ENCODE measurements at places on chromosomes 4 and X. TPM values are rescaled to one million over a fixed set of nuclear protein-coding genes. Genes with fewer than 3 reads are reported as not detected.

PCDH11X gene
- total RNA-seq = not detected

JAKMIP1 gene
- not detected for total RNA-seq

NRK gene
- total RNA-seq = 1.7 TPM

FGF13 gene
- 1.5 TPM for total RNA-seq

TMPRSS11A gene
- not detected for total RNA-seq

CXCL10 gene
- 1.8 TPM for total RNA-seq

IL15 gene
- total RNA-seq = 17.3 TPM

ANKRD37 gene
- not detected for total RNA-seq

GABRG1 gene
- not detected for total RNA-seq

GRCh38 chr4:177778623-177779022 lies 336.4 kb upstream of the AGA start:
- H3K4me3 ChIP-seq = no peak overlapping the region
- no peaks in the 10 kb centered on the region for H3K36me3 ChIP-seq
- DNase-seq = no peak
- H3K27me3 ChIP-seq = no peaks in the 10 kb centered on the region
- H3K4me1 ChIP-seq = no peaks in the 10 kb centered on the region

DNA sequence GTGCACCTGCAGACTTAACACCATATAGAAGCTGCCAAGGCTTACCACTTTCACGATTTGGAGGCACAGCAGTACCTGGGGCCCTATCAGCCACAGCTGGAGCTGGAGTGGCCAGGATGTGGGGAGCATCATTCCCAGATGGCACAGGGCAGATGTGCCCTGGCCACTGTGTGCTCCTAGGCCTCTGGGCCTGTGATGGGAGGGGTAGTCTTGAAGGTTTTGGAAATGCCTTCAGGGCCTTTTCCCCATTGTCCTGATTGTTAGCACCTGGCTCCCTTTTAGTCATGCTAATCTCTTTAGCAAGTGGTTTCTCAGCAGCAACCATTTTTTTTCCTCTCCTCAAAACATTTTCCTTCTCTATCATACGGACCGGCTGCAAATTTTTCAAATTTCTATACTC lies 490.2 kb downstream of the RAB28 start:
- no peak overlapping the region for H3K27ac ChIP-seq
- no peaks in the 10 kb centered on the region for H3K4me1 ChIP-seq
- no peak overlapping the region for H3K4me3 ChIP-seq
- DNase-seq = no peak
- no peaks in the 10 kb centered on the region for H3K27me3 ChIP-seq
- no peaks in the 10 kb centered on the region for H3K36me3 ChIP-seq

GRCh38 chr4:39051492-39051891 lies 10.5 kb upstream of the KLHL5 start:
- H3K4me1 ChIP-seq = no peaks in the 10 kb centered on the region
- no peak overlapping the region for H3K4me3 ChIP-seq
- no peak overlapping the region for H3K27ac ChIP-seq

DNA sequence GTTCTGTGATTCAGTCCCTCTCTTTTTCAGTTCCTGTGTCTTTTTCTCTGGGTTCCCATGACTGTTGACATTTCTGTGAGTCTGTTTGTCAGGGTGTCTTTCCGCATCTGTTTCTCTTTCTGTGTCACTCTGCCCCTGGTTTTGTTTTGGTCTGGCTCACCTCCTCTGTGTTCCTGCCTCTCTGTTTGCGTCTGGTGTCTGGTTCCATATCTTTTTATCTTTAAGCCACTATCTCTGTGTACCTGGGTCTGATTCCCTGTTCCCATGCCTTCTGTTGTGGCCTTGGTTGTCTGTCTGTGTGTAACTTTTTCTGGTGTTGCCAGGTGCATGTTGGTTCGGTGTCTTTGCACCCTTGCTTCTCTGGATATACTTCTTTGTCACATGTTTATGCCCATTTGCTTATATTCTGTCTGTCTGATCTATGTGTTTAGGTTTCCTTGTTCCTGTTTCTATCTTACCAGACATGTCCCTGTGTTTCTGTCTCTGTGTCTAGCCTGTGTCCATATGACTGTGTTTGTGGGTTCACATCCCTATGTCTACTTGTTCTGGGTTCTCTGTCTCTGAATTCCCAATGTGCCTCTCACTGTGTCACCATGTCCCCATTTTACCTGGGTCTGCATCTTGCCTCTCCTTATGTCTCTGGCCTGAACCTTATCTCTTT lies 50.2 kb downstream of the ITIH6 start:
- H3K4me3 ChIP-seq = no peak overlapping the region
- no peaks in the 10 kb centered on the region for H3K27me3 ChIP-seq
- no peaks in the 10 kb centered on the region for H3K4me1 ChIP-seq

- H3K27ac ChIP-seq = no peak overlapping the region
- no peaks in the 10 kb centered on the region for H3K27me3 ChIP-seq
- DNase-seq = no peak
- H3K4me3 ChIP-seq = no peak overlapping the region
- no peaks in the 10 kb centered on the region for H3K36me3 ChIP-seq
These were observed 73.9 kb downstream of the RTL5 start for GRCh38 chrX:72057849-72058248.

GRCh38 chrX:115949900-115950822 lies 220.4 kb upstream of the AGTR2 start:
- H3K36me3 ChIP-seq = no peaks in the 10 kb centered on the region
- H3K4me3 ChIP-seq = no peak overlapping the region
- H3K27ac ChIP-seq = no peak overlapping the region
- H3K27me3 ChIP-seq = no peaks in the 10 kb centered on the region
- peak; percentile 51 for DNase-seq

DNA sequence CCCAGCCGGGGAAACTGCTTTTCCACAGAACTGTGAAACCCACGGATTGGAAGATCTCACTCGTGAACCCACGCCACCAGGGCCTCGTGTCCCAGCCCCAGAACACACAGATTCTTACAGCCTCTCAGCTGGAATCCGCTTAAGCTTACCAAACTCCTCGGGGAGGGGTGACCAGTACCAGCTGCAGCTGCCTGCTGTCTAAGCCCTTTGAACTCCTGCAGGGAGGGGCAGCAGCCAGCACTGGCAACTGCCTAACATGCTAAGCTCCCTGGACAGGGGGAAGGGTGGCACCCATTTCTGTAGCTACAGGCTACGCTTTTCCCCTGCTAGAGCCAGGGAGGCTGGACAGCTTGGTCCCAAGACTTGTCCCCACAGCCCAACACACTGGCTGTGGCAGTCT lies 38.4 kb downstream of the TBL1X start:
- DNase-seq = no peak
- no peak overlapping the region for H3K27ac ChIP-seq
- no peaks in the 10 kb centered on the region for H3K4me1 ChIP-seq
- H3K36me3 ChIP-seq = no peaks in the 10 kb centered on the region

DNA sequence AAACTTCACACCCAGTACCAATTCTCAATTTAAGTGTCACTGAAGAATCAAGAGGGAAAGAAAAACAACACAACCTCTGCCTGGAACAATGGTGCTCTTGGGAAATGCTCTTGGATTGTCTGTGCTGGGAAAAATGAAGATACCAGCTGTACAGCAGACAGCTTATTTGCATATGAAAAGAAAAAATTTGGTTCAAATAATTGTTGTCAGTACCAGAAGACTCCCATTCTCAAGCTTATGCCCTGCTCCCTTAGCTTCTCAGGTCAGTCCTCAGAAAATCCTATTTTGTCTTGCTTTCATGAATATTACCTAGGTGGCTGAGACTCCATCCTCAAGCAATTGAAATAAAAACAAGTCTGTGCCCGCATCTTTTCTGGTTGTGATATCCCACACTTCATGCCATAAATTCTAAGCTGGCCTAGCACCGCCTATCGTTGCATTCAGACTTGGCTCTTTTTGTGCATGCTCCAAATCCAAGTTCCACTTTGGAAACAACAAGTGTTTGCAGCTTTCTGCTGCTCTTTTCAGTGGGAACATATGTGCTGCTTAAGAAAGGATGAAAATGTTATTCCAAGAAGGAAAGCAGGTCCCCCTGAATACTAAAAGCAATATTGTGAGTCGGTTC lies 431.6 kb downstream of the INPP4B start:
- no peak overlapping the region for H3K4me3 ChIP-seq
- no peaks in the 10 kb centered on the region for H3K4me1 ChIP-seq
- no peaks in the 10 kb centered on the region for H3K36me3 ChIP-seq

DNA sequence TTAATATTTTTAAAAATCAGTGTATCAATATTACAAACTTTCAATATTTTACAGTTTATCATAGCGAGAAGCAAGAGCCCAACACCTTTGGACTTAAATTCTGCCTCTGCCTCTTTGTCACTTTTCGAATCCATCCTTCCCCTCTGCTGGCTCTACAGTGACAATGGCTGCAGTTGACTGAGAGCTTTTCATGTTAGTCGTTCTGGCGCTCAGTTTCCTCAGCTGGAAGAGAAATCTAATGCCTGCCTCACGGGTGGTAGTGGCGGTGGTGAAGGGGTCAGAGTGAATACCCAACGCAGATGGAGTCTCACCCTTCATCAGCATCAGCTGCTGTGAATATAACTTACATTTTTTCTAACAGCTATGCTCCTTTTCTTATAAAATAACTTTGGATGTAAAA lies 144.8 kb downstream of the NWD2 start:
- DNase-seq = no peak
- H3K27ac ChIP-seq = no peak overlapping the region
- no peaks in the 10 kb centered on the region for H3K27me3 ChIP-seq
- no peaks in the 10 kb centered on the region for H3K4me1 ChIP-seq

DNA sequence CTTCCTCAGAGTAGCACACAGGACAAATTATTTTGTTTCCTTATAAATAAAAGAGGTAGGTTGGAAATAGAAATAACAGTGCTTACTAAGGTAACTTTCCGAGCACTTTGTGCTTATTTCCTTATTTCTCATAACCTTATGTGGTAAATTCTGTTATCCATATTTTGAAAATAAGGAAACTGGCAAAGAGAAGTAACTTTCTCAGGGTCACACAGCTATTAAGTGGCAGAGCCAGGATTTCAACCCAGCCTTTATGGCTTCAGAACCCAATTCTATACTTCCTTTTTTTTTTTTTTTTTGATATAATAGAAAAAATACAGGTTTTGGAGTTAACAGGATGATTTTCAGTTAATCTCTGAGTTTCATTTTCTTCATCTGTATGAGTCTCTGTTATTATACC lies 3.3 kb downstream of the UTP3 start:
- no peak overlapping the region for H3K4me3 ChIP-seq
- H3K4me1 ChIP-seq = peaks cover 11% of the 10 kb centered on the region
- H3K27me3 ChIP-seq = no peaks in the 10 kb centered on the region

DNA sequence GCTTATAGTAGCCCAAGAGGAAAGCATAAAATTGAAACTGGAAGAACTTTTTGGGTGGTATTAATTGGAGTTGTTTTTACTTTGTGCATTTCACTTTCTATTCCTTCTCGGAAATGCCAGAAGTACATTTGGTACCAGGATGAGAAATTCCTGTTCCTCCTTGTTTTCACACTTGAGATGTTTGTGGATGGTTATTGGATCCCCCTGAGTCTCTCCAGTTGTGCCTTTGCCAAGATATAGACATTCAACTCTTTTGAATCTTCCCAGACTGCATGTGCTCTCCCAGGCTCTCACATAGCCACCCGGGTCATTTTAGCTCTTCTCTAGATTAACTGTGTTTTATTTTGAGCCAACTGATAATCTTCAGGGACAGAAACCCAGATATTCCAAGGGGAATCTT lies 120.5 kb downstream of the AFF1 start:
- H3K4me3 ChIP-seq = no peak overlapping the region
- H3K4me1 ChIP-seq = peaks cover 3% of the 10 kb centered on the region
- no peaks in the 10 kb centered on the region for H3K27me3 ChIP-seq
- peaks cover 7% of the 10 kb centered on the region for H3K36me3 ChIP-seq

- no peaks in the 10 kb centered on the region for H3K36me3 ChIP-seq
- H3K27ac ChIP-seq = no peak overlapping the region
- H3K27me3 ChIP-seq = no peaks in the 10 kb centered on the region
- DNase-seq = no peak
- no peak overlapping the region for H3K4me3 ChIP-seq
- no peaks in the 10 kb centered on the region for H3K4me1 ChIP-seq
These were observed 4.2 kb downstream of the TLR8 start for GRCh38 chrX:12910423-12911121.

DNA sequence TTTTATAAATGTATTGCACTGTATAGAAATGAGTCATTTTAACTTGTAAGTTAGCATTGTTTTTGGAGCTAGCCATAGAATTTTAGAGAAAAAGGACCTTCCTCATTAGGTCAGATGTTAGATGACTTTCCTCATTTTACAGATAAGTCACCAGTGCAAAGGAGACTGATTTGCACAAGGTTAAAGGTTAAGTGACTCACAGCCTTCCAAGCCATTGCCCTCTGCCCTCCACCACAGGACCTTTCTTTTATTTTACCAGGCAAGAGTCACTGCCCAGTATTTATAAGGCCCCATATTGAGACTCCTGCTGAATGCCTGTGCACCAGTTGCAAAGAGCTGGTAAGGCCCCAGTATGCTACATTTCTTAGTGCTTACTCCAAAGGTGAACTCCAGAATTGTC lies 4.2 kb upstream of the ABCG2 start:
- H3K4me1 ChIP-seq = no peaks in the 10 kb centered on the region
- no peak for DNase-seq
- H3K27ac ChIP-seq = no peak overlapping the region

GRCh38 chr4:129783596-129783995 lies 687.6 kb downstream of the C4orf33 start:
- no peaks in the 10 kb centered on the region for H3K27me3 ChIP-seq
- no peaks in the 10 kb centered on the region for H3K36me3 ChIP-seq
- no peak for DNase-seq
- no peak overlapping the region for H3K4me3 ChIP-seq
- no peaks in the 10 kb centered on the region for H3K4me1 ChIP-seq

- DNase-seq = no peak
- no peaks in the 10 kb centered on the region for H3K36me3 ChIP-seq
- H3K27me3 ChIP-seq = no peaks in the 10 kb centered on the region
- no peaks in the 10 kb centered on the region for H3K4me1 ChIP-seq
- no peak overlapping the region for H3K4me3 ChIP-seq
These were observed 107.6 kb upstream of the CBR4 start for GRCh38 chr4:169117591-169118081.

GRCh38 chr4:54941994-54942552 lies 183.3 kb downstream of the KDR start:
- H3K36me3 ChIP-seq = no peaks in the 10 kb centered on the region
- peak overlapping the region; percentile 31 for H3K27ac ChIP-seq
- DNase-seq = peak; percentile 35
- no peaks in the 10 kb centered on the region for H3K27me3 ChIP-seq
- no peak overlapping the region for H3K4me3 ChIP-seq

DNA sequence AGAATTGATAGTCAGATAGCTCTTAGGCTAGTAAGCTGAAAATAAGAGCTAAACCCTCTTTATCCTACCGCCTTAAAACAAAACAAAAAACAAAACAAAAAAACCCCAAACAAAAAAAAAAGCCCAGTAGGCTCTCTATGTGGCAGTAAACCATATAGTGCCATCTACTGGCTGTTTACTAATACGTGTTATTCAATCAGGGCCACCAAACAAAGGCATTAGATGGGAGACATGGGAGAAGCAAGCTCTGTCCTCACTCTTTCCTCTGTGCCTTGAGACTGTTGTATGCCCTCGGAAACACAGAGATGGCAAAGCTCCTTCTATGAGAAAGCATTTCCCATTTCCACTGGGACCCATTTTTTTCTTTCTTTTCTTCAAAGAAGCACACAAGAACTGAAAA lies 148.8 kb upstream of the MID1 start:
- no peak for DNase-seq
- no peak overlapping the region for H3K27ac ChIP-seq

- H3K36me3 ChIP-seq = no peaks in the 10 kb centered on the region
- H3K27ac ChIP-seq = no peak overlapping the region
- H3K4me3 ChIP-seq = no peak overlapping the region
- DNase-seq = no peak
- H3K4me1 ChIP-seq = no peaks in the 10 kb centered on the region
These were observed 20.1 kb downstream of the FBXO8 start for GRCh38 chr4:174263445-174263736.
